ENCODE measurements at places on chromosomes 6 and 20.

- DNase-seq = no peak
Measured at GRCh38 chr6:10425176-10425974, 10.5 kb upstream of the TFAP2A start.

- no peak for DNase-seq
Measured at GRCh38 chr6:119313937-119314884, 35.4 kb downstream of the MAN1A1 start.

- no peak for DNase-seq
Measured at GRCh38 chr20:41180599-41181333, 43.4 kb downstream of the PLCG1 start.

DNA sequence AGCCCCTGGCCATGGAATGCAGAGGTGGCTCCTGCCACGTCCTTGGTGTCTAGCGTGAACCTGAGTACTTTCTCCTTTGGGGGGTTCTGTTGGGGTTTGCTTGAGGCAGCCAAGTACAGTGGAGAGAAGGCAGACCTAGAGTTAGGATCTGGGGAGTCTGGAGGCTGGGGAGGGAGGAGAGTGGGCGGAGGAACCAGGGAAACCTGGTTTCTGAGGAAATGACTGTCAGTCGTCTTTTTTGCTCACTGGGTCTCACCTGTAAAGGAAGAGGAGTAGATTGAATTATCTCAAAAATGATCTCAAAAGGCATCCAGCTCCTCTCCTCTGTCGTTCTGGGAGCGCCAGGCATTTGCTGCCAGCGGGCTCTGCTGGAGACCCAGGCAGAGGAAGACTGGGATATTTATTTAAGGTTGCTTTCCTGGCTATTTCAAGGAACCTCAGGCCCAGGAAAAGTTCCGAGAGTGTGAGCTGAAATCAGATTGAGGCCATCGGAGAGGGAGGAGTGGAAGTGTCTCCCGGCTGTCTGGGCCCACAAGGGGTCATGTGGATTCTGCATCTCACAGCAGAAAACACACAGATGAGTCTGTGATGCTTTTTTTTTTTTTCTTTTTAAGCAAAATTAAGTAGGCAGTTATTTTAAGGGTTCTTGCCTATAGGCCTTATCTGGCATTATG is 16.1 kb downstream of the EPB41L1 start:
- no peak for DNase-seq

GRCh38 chr20:34825530-34826362 is at the start of gene NCOA6:
Gene NCOA6, minus strand, starts transcription at chr20:34825651. Its CDS starts 43,296 bp downstream, at chr20:34782355.
- peak; percentile 83 for DNase-seq

GRCh38 chr6:68343901-68344300 is 291.2 kb upstream of the ADGRB3 start:
- no peak for DNase-seq

- DNase-seq = peak; percentile 48
Measured at GRCh38 chr20:34536798-34537394, 20.7 kb downstream of the DYNLRB1 start.

GRCh38 chr6:20717743-20718142 is 183.5 kb downstream of the CDKAL1 start:
- no peak for DNase-seq

Measured in activated naive CD4-positive, alpha-beta T cell treated with anti-CD3 and anti-CD28 coated beads, Interleukin-2, amount 50 U/mL, for 16 hours (primary cell).